ENCODE measurements at places on chromosomes 5 and 9.
A peak's percentile ranks its signal among the peaks of the same experiment; 100 is the strongest.

DNA sequence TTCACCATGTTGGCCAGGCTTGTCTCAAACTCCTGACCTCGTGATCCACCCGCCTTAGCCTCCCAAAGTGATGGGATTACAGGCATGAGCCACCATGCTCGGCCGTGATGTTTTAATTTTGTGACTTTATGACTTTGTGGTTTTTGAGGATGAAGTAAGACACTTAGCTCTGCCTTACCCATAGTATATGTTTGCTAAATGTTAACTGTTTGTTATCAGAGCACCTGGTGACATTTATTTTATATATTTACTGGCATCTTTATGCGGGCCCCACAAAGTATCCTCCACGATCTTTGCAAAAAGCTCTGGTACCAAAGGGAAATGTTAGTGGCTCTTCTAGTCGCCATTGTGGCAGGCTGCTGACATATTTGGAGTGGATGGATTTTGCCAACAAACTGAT lies 6.7 kb downstream of the SLC23A1 start:
- no peak for DNase-seq

DNA sequence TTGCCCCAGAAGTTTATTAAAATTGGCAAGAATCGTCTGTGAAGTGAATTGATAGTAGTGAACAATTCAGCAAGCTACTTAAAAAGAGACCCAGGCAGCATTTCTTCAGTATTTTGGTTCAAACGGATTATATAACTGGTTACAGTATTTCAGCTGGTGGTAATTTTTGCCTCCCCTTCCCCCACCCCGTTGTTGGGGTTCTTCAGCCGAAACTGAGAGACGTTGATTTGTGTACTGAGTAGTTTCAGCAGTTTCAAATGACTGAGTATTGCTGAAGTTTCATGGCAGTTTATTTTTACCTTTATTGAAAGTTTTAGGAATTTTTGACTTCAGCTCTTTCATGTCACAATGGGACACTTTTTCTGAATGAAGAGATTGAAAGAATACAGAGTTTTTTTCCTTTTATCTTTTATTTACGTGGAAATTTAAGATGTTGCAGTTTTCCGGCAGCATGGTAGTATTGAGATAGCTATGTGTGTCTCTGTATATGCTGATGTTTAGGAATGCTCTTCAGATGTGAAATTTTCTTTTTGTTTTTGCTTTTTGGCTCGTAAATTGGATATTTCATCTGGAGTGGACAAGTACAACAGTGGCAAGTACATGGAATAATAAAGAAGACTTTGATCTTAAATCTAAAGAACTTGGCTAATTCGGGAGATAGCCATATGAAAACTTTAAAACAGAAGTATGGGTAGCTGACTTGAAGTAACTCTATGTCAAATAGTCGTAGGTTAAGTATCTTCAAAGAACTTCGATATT lies 1.9 kb downstream of the GPBP1 start:
- DNase-seq = peak; percentile 34

DNA sequence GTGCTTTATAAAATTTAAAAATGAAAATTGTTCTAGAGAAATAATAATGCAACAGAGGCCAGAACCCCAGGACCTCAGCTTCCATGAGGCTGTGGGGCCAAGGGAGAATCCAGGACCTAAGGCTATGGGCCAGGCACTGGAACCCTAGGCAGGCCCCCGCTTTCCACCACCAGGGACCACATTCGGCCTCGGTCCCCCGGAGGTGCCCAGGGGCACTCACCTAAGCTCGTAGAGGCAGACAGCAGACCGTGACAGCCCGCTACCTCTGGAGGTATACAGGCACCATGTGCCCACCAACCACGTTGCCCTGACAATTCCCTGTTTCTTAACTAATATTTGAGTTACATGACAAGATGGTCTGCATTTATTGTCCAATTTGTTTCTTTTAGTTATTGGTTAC lies 49.5 kb upstream of the MROH2B start:
- DNase-seq = no peak

GRCh38 chr9:3181049-3181953 lies 337.4 kb upstream of the PUM3 start:
- DNase-seq = peak; percentile 2

- no peak for DNase-seq
Measured at GRCh38 chr5:1041225-1042143, 32.9 kb downstream of the NKD2 start.

GRCh38 chr5:110916381-110917049 lies 155.0 kb upstream of the TSLP start:
- DNase-seq = no peak

GRCh38 chr9:3434594-3434993 lies 91.2 kb downstream of the RFX3 start:
- DNase-seq = no peak

- no peak for DNase-seq
Measured at GRCh38 chr9:89391585-89391984, 73.3 kb downstream of the SECISBP2 start.

DNA sequence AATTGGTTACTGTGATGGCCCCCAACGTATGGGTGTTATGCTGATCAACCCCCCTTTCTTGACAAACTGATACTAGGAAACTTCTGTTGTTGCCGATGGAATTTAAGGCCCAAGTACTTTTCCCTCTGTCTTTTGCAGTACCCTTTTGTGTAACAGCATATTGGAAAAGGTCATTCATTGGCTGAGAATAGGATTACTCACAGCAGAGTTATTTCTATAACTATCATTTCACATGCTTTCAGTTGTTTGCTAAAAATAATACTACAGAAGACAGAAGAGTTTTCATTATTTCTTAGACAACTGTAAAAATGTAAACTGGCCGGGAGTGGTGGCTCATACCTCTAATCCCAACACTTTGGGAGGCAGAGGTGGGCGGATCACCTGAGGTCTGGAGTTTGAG lies 329.5 kb downstream of the KIAA0825 start:
- DNase-seq = no peak

- DNase-seq = no peak
Measured at GRCh38 chr9:69279084-69279731, 45.8 kb upstream of the ENTREP1 start.

GRCh38 chr9:7561527-7562080 lies 238.0 kb downstream of the DMAC1 start:
- DNase-seq = no peak

DNA sequence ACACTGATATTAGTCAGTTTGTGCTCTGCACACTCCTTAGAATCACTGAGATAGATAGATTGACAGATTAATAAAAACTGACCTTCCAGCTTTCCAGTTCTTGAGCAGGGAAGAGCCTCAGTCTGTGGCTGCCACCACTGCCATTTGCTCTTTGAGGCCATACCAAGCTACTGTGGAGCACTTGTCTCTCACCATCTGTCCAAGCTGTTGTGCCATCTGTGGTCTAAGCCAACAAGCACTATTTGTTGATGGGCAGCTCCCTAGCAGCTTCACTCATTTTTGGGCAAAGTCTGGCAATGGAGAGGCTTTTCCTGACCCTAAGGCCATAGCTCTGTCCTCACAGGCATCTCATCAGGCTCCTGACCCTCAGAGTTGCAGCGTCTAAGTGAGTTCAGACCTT lies 30.4 kb downstream of the HTR1A start:
- DNase-seq = no peak

GRCh38 chr5:138503487-138504270 lies 38.4 kb downstream of the EGR1 start:
- DNase-seq = peak; percentile 24

DNA sequence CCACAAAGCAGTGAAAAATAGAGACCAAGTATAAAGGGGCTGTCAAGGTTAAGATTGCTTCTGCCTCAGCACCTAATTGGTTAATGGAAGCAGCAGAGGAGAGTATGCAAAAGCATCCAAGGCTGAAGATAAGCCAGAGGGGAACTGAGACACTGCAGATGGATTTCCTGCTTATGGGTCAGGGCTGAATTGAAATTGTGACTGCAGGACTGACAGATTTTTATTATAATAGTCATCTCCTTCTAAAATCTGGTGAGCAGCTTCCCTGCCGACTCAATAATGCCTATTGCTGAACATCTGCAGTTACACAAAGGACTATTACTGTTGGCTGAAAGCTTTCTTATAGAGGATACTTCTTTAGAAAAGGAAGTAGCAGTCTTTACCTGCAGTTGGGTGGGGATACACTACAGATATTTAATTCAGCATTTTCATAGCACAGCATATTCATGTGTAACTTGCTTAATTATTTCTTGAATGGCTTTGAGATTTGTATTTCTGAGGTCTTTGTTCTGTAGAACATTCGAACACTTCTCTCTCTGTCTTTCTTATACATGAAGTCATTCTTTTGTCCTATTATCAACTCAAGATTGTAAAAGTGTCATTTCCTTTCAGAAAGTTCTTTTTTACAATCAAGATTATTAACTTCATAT lies 363.0 kb upstream of the RIOK2 start:
- DNase-seq = no peak

DNA sequence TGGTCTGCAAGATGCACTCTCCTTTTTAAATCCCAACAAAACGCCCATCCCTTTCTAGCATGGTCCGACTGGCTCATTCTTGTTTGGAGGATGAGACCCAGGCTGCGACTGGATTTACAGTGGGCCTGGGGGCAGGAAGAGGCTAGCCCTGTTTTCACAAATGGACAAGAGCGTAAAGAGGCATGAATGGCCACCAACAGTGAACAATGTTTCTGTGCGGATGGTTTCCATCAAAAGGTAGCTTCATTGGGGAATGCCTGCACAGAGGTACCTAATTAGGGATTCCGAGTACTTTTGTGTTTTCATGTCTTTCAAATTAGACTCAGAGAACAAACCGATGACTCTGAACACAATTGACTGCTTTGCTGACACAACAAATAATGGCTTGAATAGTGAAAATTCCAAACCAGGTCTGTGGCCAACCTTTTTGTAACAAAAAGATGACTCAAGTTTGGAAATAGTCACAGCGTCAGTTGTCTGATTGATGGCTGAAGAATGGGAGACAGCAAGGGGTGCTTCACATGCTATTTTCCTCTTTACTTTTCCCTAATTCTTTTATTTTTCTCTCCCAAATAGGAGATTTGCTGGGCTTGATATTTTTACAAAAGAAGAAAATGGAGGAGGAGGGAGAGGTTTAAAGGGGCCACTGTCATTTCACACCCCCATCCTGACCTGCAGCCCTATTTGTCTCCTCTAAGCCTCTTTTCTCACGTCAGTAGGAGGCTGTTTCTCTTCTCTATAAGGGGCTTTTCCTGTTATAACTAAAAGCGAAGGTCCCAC lies 208.1 kb upstream of the S1PR3 start:
- DNase-seq = no peak

DNA sequence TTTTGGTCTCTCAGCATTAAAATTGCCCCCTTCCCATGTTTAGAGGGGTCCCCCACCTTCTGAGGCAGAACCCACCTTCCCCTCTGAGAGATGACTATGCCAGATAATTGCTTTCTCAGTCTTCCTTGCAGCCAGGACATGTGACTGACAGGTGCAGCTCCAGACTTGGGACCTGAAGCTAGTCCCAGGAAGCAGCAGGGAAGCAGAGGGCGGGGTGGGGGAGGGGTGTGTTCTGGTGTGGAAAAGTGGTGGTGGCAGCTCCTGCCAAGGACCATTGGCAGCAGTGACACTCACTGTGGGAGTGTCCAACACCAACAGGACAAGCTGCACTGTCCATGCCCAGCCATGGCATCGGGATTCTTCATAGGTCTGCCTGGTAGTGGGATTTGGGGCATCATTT lies 2.3 kb downstream of the EIF4E1B start:
- DNase-seq = no peak

- peak; percentile 68 for DNase-seq
Measured at GRCh38 chr5:143355710-143356109, 47.8 kb downstream of the NR3C1 start.

- DNase-seq = no peak
Measured at GRCh38 chr9:81410201-81410600, 279.1 kb downstream of the TLE1 start.

DNA sequence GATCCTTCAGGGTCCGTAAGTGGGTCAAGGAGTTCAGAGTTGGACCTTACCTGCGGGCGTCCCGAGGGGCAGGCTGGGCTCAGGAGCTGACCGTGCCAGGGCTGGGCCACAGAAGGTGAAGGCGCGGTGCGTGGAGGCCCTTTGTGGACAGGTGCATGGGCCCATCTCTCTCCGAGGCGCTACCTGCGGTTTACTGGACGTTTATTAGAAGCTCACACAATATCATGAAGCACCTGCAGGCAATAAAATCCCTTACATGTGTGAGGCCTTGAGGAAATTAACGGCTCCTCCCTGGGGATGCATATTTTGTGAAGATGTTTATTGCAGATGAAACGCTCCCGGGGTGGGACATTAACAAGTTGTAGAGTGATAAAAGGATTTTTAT lies 79.8 kb upstream of the LMX1B start:
- no peak for DNase-seq

DNA sequence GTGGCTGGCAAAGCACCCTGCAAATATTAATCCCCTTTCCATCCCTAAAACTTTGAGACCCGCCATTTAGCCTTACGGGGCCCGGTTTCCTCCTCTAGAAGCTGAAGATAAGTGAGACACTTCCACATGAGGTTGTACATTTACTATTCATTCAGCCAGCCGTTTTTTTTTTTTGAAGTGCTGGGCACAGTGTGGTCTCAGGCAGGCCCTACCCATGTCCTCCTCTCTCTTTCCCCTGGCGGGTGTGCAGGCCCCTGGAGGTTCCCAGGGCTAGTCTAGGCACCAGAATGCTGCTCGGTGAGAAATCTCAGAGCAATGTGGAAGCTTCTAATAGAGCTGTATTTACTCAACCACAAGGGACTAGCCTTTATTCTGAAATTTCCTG lies 107.4 kb upstream of the LARP1 start:
- DNase-seq = no peak

- DNase-seq = no peak
Measured at GRCh38 chr9:16526380-16526779, 344.1 kb downstream of the BNC2 start.

- no peak for DNase-seq
Measured at GRCh38 chr9:107214915-107215314, 68.2 kb upstream of the RAD23B start.

DNA sequence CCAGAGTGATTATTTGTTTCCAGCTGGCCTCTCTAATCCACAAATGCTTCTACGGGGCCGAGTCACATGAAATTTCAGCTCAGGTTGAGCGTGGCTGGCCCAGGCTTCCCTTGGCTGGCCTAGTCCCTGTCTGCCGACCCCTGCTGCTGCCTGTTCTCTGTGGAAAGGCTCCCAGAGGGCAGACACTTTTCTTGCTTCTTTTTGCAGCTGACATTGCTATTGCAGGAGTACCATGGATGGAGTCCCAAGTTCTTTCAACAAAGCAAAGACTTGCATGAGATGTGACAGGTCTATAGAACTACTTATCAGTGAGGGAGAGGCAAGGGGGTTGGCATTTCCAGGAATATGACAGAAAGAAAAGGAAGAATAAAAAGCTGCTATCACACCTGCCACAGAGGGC lies 287.4 kb upstream of the ARRDC3 start:
- no peak for DNase-seq

GRCh38 chr5:91182763-91183162 lies 200.4 kb downstream of the ARRDC3 start:
- DNase-seq = no peak

Measured in effector CD4-positive, alpha-beta T cell (primary cell).